ENCODE measurements at places on chromosomes 13 and 19. TPM values are rescaled to one million over a fixed set of nuclear protein-coding genes. Genes with fewer than 3 reads are reported as not detected.

The COX6B2 gene
- not detected for total RNA-seq

The FUT6 gene
- not detected for total RNA-seq

The SULT2A1 gene
- total RNA-seq = not detected

The ZNF723 gene
- not detected for total RNA-seq

The MBD3L2 gene
- not detected for total RNA-seq

The VSIG10L gene
- total RNA-seq = 0.27 TPM

The TPP2 gene
- 49.8 TPM for total RNA-seq

The SLC25A30 gene
- total RNA-seq = 8.0 TPM

The JSRP1 gene
- total RNA-seq = not detected

The DPF1 gene
- 0.93 TPM for total RNA-seq

The SIGLEC5 gene
- total RNA-seq = 0.27 TPM

The POSTN gene
- 16.8 TPM for total RNA-seq

The ZNF415 gene
- total RNA-seq = 5.3 TPM

The ZNF253 gene
- 2.3 TPM for total RNA-seq

The USPL1 gene
- total RNA-seq = 13.2 TPM

The CACNG7 gene
- not detected for total RNA-seq

The ACTN4 gene
- total RNA-seq = 640 TPM

The CEACAM16 gene
- not detected for total RNA-seq

The GPR183 gene
- not detected for total RNA-seq

The PNMA8B gene
- total RNA-seq = 0.05 TPM

The SLC5A5 gene
- total RNA-seq = not detected

The OR7C1 gene
- total RNA-seq = not detected

The NKPD1 gene
- total RNA-seq = 0.05 TPM

The FAAP24 gene
- total RNA-seq = 2.2 TPM

The ADGRL1 gene
- 3.2 TPM for total RNA-seq

The PRKCSH gene
- total RNA-seq = 167 TPM

The KLK15 gene
- not detected for total RNA-seq

The MBD3L3 gene
- total RNA-seq = not detected

The OVOL3 gene
- total RNA-seq = not detected

The LRG1 gene
- total RNA-seq = 0.79 TPM

The TRIP10 gene
- 57.1 TPM for total RNA-seq

The RASGRP4 gene
- total RNA-seq = not detected

The RDH8 gene
- total RNA-seq = not detected

The SERPINE3 gene
- not detected for total RNA-seq

The TRPC4 gene
- 0.49 TPM for total RNA-seq

The ZNF302 gene
- total RNA-seq = 6.3 TPM

The ZNF69 gene
- total RNA-seq = 5.4 TPM

The CGB5 gene
- total RNA-seq = not detected

The SHANK1 gene
- 0.13 TPM for total RNA-seq

The CNN1 gene
- not detected for total RNA-seq

The TJP3 gene
- total RNA-seq = not detected

The AXL gene
- total RNA-seq = 183 TPM

The EBI3 gene
- total RNA-seq = 0.73 TPM

The MYH14 gene
- 0.27 TPM for total RNA-seq

The ZNF790 gene
- 2.9 TPM for total RNA-seq

The SYCN gene
- total RNA-seq = not detected

The ZNF737 gene
- total RNA-seq = 4.5 TPM

The SUGP2 gene
- 18.3 TPM for total RNA-seq

The OR7A5 gene
- total RNA-seq = not detected

The RB1 gene
- 40.4 TPM for total RNA-seq

The ATP7B gene
- 4.2 TPM for total RNA-seq

The CEACAM3 gene
- not detected for total RNA-seq

The NLRP4 gene
- total RNA-seq = not detected

The LILRA2 gene
- not detected for total RNA-seq

The CCDC8 gene
- 0.60 TPM for total RNA-seq

The TMEM143 gene
- 8.0 TPM for total RNA-seq

The PINLYP gene
- 0.44 TPM for total RNA-seq

The KLK11 gene
- not detected for total RNA-seq
